ENCODE measurements at places on chromosomes 11 and 22. TPM values are rescaled to one million over a fixed set of nuclear protein-coding genes. Genes with fewer than 3 reads are reported as not detected.

- DNase-seq, result no peak
- no peak overlapping the region for H3K27ac ChIP-seq
- no peaks in the 10 kb centered on the region for H3K4me1 ChIP-seq
- no peak overlapping the region for H3K4me3 ChIP-seq
- no peaks in the 10 kb centered on the region for H3K27me3 ChIP-seq
- H3K36me3 ChIP-seq, result no peaks in the 10 kb centered on the region
These were observed 137.1 kb downstream of the TMEM135 start for GRCh38 chr11:87174870-87175269.

GRCh38 chr11:13334034-13334786, 56.6 kb downstream of the BMAL1 start:
- peaks cover 4% of the 10 kb centered on the region for H3K36me3 ChIP-seq
- no peaks in the 10 kb centered on the region for H3K27me3 ChIP-seq
- no peak overlapping the region for H3K4me3 ChIP-seq
- no peak for DNase-seq
- H3K27ac ChIP-seq, result no peak overlapping the region

DNA sequence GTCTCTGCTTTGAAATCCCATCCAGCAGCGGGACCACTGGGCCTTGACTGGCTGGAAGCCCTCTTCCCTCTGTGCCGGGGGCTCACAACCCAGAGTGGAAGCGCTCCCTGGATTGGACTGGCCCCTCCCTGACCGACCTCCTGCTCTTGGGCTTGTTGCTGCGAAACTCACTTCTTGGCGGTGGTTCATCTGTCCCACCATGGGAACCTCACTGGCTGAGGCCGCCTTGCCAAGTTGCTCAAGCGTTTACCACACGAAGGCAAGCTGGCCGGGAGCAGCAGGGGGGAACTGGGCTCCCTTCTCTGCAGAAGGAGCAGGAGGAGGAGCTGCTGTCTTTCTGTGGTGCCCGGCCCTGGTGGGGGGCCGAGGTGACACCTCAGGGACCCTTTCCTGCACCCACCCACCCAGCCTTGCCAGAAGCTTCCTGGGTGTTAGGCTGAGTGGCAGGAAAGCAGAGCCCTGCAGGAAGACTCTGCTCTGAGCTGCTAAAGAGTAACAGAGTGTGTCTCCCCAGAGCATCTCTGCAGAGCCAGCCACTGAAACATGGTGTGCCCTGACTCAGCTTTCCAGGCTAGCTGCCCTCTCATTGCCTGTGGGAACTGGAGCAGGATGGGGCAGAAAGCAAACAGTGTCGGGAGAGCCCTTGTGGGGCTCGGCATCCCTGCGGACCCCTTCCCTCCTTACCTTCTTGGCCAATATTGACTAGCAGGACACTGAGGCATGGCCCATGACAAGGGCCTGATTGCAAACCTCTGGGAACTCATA, 88.5 kb upstream of the ALX4 start:
- H3K4me1 ChIP-seq, result no peaks in the 10 kb centered on the region
- H3K27ac ChIP-seq, result no peak overlapping the region
- no peaks in the 10 kb centered on the region for H3K36me3 ChIP-seq
- DNase-seq, result no peak
- no peaks in the 10 kb centered on the region for H3K27me3 ChIP-seq

GRCh38 chr11:2776351-2777061, 76.7 kb upstream of the KCNQ1OT1 start:
- H3K27me3 ChIP-seq, result no peaks in the 10 kb centered on the region
- H3K4me3 ChIP-seq, result no peak overlapping the region
- H3K36me3 ChIP-seq, result no peaks in the 10 kb centered on the region
- DNase-seq, result no peak

GRCh38 chr11:121334973-121335710, 42.6 kb downstream of the SC5D start:
- DNase-seq, result no peak
- H3K4me1 ChIP-seq, result no peaks in the 10 kb centered on the region
- no peaks in the 10 kb centered on the region for H3K27me3 ChIP-seq
- H3K4me3 ChIP-seq, result no peak overlapping the region
- no peak overlapping the region for H3K27ac ChIP-seq
- no peaks in the 10 kb centered on the region for H3K36me3 ChIP-seq

GRCh38 chr22:17707526-17707925, 66.7 kb downstream of the BID start:
- peaks cover 3% of the 10 kb centered on the region for H3K36me3 ChIP-seq
- peaks cover 11% of the 10 kb centered on the region for H3K4me1 ChIP-seq
- DNase-seq, result no peak
- no peaks in the 10 kb centered on the region for H3K27me3 ChIP-seq
- H3K4me3 ChIP-seq, result no peak overlapping the region

GRCh38 chr11:109155291-109155690, 266.7 kb upstream of the C11orf87 start:
- no peaks in the 10 kb centered on the region for H3K4me1 ChIP-seq
- H3K27me3 ChIP-seq, result no peaks in the 10 kb centered on the region
- DNase-seq, result no peak

- no peak overlapping the region for H3K4me3 ChIP-seq
- H3K36me3 ChIP-seq, result no peaks in the 10 kb centered on the region
- H3K27me3 ChIP-seq, result no peaks in the 10 kb centered on the region
These were observed 142.8 kb downstream of the MAML2 start for GRCh38 chr11:96200243-96200642.

DNA sequence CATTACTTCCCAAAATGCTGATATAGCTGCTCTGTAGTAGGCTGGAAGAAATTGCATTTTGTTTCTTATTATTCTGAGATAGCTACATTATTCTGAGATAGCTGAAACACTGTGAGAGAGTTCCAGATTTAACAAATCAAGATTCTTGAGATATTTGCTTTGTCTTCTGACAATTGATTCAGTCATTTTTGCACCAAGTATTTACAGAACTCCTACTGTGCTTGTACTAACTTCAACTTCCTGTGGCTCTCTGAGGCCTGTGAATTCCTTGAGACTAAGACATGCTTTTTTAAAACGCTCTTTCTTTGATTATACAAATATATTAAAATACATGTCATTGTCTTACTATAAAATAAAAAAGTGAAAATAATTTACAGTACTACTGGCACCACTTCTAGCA, 52.7 kb downstream of the USP47 start:
- H3K27ac ChIP-seq, result no peak overlapping the region
- H3K4me3 ChIP-seq, result no peak overlapping the region
- H3K36me3 ChIP-seq, result peaks cover 49% of the 10 kb centered on the region
- H3K4me1 ChIP-seq, result no peaks in the 10 kb centered on the region

LAYN gene
- total RNA-seq, result 1.4 TPM

KCNK7 gene
- total RNA-seq, result 5.0 TPM

PLAAT3 gene
- 2.4 TPM for total RNA-seq

NDUFV1 gene
- 223 TPM for total RNA-seq

GGTLC2 gene
- not detected for total RNA-seq

TMEM225 gene
- not detected for total RNA-seq

OR5L1 gene
- total RNA-seq, result not detected
